Regular cardiac myocyte (primary cell): ENCODE measurements at places on chromosomes 16 and 17. TPM values are rescaled to one million over a fixed set of nuclear protein-coding genes. Genes with fewer than 3 reads are reported as not detected.

Gene SLC6A2
- not detected in 2 replicates for total RNA-seq

Gene MAP2K6
- total RNA-seq, result 0.19 and 0.28 TPM in 2 replicates

Gene CLEC18B
- total RNA-seq, result 0.38 and 0.56 TPM in 2 replicates

Gene PRCD
- 1.9 and 11.0 TPM in 2 replicates for total RNA-seq

Gene KIF18B
- total RNA-seq, result 1.1 and 10.2 TPM in 2 replicates

Gene KATNIP
- 16.3 and 16.7 TPM in 2 replicates for total RNA-seq

Gene SBK1
- not detected in 2 replicates for total RNA-seq

Gene TBC1D3K
- total RNA-seq, result not detected in 2 replicates

Gene KRT13
- 0.58 TPM in 1 of 2 replicates, not detected in the other for total RNA-seq

Gene RCVRN
- total RNA-seq, result not detected in 2 replicates

Gene ZNF629
- total RNA-seq, result 5.4 and 6.7 TPM in 2 replicates

Gene BIRC5
- total RNA-seq, result 9.0 and 87.8 TPM in 2 replicates

Gene ECI1
- total RNA-seq, result 21.4 and 30.5 TPM in 2 replicates

Gene ABCA8
- 40.6 and 123 TPM in 2 replicates for total RNA-seq

Gene CPPED1
- 6.7 and 7.0 TPM in 2 replicates for total RNA-seq

Gene DNAI2
- not detected in 2 replicates for total RNA-seq

Gene CENPV
- total RNA-seq, result 15.2 and 26.6 TPM in 2 replicates

Gene AXIN2
- 0.96 and 5.4 TPM in 2 replicates for total RNA-seq

Gene TEKT1
- not detected in 2 replicates for total RNA-seq

Gene CD300LB
- total RNA-seq, result not detected in 2 replicates

Gene KRT39
- total RNA-seq, result 0.28 TPM in 1 of 2 replicates, not detected in the other

Gene IRX5
- 1.7 TPM in 2 replicates for total RNA-seq

Gene HCRT
- not detected in 2 replicates for total RNA-seq

Gene ANKRD40CL
- 0.28 TPM in 1 of 2 replicates, not detected in the other for total RNA-seq

Gene KCNG4
- total RNA-seq, result not detected in 2 replicates

Gene BRIP1
- 5.4 and 13.0 TPM in 2 replicates for total RNA-seq

Gene USP43
- 0.19 TPM in 1 of 2 replicates, not detected in the other for total RNA-seq

Gene NPIPB13
- 0.58 and 1.4 TPM in 2 replicates for total RNA-seq

Gene CDC27
- 94.7 and 145 TPM in 2 replicates for total RNA-seq

Gene UNC45B
- total RNA-seq, result not detected in 2 replicates

Gene PVALEF
- not detected in 2 replicates for total RNA-seq

Gene MVP
- total RNA-seq, result 188 and 263 TPM in 2 replicates

Gene GAS7
- 0.38 and 0.85 TPM in 2 replicates for total RNA-seq

Gene CMTM2
- not detected in 2 replicates for total RNA-seq

Gene RNF222
- total RNA-seq, result not detected in 2 replicates

Gene TEKT5
- total RNA-seq, result not detected in 2 replicates

Gene RNF167
- total RNA-seq, result 15.5 and 40.6 TPM in 2 replicates

Gene MRC2
- total RNA-seq, result 146 and 230 TPM in 2 replicates

Gene KRTAP2-3
- total RNA-seq, result under 0.01 and 0.77 TPM in 2 replicates

Gene KRTAP1-1
- under 0.01 TPM in 1 of 2 replicates, not detected in the other for total RNA-seq

Gene OMG
- total RNA-seq, result not detected in 2 replicates

Gene CLDN7
- 0.19 and 1.7 TPM in 2 replicates for total RNA-seq

Gene TSPAN10
- 0.58 and 1.7 TPM in 2 replicates for total RNA-seq

Gene ENPP7
- not detected in 2 replicates for total RNA-seq

Gene KRTAP1-5
- total RNA-seq, result 1.9 and 5.1 TPM in 2 replicates

Gene FBXO39
- total RNA-seq, result under 0.01 and 0.56 TPM in 2 replicates

Gene TOX3
- under 0.01 TPM in 1 of 2 replicates, not detected in the other for total RNA-seq

Gene KRTAP4-1
- total RNA-seq, result not detected in 2 replicates

Gene CCDC40
- 2.5 and 2.7 TPM in 2 replicates for total RNA-seq

Gene CRAMP1
- 3.7 and 5.2 TPM in 2 replicates for total RNA-seq

Gene C17orf78
- total RNA-seq, result not detected in 2 replicates

Gene PAFAH1B1
- total RNA-seq, result 84.4 and 85.7 TPM in 2 replicates

Gene TVP23C
- 17.1 and 28.8 TPM in 2 replicates for total RNA-seq

Gene FOXN1
- not detected in 2 replicates for total RNA-seq

Gene ATP2C2
- not detected in 2 replicates for total RNA-seq

Gene KRT33B
- total RNA-seq, result under 0.01 TPM in 2 replicates

Gene CHRNE
- 0.19 and 0.56 TPM in 2 replicates for total RNA-seq
